Anterior cingulate cortex (tissue), 58 donors: ENCODE measurements at places on chromosomes 3 and 15.

- no peak for DNase-seq
These were observed 202.8 kb downstream of the CADPS start for GRCh38 chr3:62672270-62672987.

DNA sequence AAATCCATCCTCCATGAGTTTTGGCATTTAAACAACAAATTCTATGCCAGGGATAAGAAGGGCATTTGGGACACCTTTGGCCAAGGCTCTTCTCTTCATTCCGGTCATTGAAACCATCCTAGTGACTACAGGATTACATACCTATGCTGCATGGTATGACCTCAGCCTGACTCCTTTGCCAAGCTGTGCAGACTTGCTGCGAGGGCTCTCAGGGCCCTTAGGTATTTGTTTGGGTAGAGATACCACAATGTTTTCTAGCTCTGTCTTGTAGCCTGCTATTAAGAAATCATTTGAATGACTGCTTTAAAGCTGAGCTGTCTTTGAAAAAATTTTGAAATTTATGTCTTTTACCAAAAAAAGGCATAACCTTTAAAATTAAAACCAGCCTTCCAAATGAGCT lies 749.8 kb upstream of the SGO1 start:
- DNase-seq = no peak

DNA sequence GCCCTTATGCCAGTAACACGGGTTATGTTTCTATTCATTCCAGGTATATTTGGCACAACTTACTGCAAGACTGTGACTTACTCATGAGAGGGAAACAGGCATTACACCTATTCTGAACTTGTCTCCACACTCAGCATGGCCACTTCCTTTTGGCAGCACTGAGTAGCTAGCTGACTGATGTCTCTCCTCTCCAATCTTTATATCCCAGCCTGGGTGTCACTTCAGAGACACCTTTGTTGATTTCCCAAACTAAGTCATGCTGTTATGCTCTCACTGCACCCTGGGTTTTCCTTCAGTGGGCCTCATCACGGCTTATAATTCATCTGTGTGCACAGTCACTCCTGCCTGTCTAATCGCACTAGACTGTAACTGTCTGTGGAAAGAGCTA lies 114.8 kb downstream of the MYLK start:
- DNase-seq = no peak

- no peak for DNase-seq
These were observed 26.4 kb downstream of the GRIP2 start for GRCh38 chr3:14513566-14514322.

GRCh38 chr15:90744759-90745402 lies 27.7 kb downstream of the BLM start:
- no peak for DNase-seq

DNA sequence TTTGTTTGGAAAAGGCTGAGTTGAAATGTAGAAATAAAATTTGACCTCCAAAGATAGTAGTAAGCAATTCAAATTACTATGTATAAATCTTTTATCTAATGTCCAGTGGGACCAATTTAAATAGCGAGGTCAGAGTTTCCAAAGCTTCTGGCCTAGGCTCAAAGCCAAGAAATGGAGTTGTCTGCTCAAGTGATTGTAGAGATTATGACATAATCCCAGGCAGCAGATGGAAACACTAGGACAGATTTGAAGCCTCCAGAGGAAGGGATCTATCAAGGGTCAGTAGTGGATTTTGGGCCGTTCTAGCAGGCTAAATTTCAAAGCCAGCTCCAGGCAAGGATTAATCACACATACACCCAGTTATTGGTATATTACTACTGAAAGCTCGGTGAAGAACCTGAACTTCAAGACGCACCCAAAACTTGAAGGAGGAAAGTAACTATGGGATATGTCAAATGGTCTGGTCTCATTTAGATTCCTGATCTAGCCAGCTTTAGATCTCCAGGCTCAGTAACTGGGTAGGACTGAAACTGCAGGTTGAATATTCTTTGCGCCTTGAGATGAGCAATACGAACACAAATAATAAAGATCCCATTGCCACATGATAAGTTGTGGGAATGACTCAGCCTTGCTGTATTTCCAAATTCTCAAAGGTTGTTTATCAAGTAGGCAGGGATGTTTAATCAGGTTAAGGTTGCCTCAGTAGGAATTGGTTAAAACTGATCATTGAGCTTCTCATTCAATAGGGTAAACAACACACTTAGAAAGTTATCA lies 30.9 kb upstream of the ARRDC4 start:
- DNase-seq = no peak

DNA sequence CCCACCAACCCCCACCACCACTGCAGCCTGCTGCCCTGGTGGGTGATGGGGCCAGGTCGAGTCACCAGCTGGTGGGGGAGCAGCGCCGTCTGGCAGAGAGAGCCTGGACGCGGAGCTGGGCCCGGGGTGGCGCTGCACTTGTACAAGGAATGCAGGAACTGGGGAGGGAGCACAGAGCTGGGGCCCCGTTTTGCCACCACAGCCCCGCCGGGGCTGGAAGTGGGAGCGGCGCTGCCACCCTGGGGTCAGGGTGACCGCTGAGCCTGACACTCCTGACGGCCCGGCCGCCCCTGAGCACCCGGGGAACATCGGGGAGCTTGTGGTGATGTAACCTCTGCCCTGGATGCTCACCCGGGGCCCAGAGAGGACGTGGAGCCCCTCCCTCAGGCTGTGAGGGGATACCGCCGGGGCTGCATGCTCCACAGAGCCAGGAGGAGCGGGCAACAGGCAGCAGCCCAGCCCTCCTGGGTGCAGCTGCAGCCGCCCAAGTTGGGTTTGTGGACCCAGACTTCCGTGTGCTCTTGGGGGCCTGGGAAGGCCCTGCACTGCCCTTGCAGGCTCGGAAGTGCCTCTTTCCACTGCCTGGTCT lies 32.6 kb upstream of the IREB2 start:
- DNase-seq = no peak

- DNase-seq = no peak
These were observed 12.5 kb downstream of the ST3GAL6 start for GRCh38 chr3:98775459-98776139.

DNA sequence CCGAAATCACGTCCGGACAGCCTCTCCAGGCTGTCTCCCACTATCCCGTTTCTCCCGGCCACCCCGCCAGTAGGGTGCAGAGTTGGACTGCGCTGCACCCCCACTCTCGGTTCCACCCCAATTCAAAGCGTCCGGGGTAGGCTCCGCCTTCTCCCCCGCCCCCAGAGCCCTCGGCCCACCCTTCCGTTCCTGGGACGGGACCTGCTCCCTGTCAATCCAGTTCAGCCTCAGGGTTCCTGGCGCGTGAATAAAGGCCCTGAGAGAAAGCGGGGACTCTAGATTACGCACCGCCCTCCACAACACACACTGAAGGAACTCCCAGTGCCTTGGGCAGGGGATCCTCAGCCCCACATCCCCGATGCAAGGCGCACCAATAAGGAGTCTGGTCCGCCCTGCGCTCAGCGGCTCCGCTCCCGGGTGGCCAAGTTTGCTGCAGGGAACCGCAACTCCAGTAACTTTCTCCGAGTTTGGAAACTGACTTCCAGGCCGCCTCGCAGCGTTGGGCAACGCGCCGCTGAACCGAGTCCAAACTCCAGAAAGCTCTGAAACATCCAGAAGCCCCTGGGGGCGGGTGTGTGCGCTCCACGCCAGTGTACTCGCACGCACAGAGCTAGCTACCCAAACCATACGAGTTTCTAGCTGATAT lies 1.9 kb downstream of the ADAMTS9 start:
- DNase-seq = peak; percentile 53

DNA sequence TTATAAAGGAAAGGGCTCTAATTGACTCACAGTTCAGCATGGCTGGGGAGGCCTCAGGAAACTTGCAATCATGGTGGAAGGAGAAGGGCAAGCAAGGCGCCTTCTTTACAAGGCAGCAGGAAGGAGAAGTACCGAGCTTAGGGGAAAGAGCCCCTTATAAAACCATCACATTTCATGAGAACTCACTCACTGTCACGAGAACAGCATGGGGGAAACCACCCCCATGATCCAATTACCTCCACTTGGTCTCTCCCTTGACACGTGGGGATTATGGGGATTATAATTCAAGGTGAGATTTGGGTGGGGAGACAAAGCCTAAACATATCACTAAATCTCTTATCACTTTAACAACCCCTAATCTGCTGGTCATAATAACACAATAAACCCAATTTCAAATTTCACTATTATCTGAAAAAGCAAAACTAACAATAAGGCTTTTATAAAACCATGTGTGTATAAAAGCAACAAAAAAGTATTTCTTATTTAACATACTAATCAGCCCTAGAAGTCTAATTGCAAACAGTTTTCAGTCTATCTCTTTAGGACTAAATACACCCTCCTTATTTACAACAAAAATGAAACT lies 43.2 kb downstream of the SCAPER start:
- DNase-seq = no peak

- DNase-seq = peak; percentile 57
These were observed at the start of gene IRAK2 for GRCh38 chr3:10164546-10165393. IRAK2 (plus strand) TSS chr3:10164919; CDS start chr3:10164955, 36 bp downstream.

DNA sequence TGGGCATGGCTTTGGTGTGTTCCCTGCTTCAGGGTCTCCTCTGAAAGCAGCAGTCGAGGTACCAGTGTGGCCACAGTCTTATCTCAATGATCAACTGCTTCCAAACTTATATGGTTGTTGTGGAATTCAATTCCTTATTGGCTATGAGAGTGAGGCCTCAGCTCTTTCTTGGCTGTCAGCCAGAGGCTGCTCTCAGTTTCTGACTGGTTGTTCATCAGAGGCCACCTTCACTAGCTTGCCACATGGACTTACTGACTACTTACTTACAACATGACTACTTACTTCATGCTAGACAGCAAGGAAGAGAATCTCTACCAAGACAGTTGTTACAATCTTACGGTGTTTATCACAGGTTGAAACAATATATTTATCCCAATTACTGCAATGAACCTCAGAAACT lies 789.2 kb downstream of the DIPK2A start:
- DNase-seq = no peak

- DNase-seq = no peak
These were observed 28.8 kb upstream of the TRIM59 start for GRCh38 chr3:160478338-160478737.
